ENCODE measurements at places on chromosomes 16 and 17.
A peak's percentile ranks its signal among the peaks of the same experiment; 100 is the strongest.

GRCh38 chr17:34367486-34368195, 4.6 kb upstream of the CCL1 start:
- DNase-seq: no peak
- H3K4me3 ChIP-seq: no peak overlapping the region
- no peak overlapping the region for H3K27ac ChIP-seq
- no peaks in the 10 kb centered on the region for H3K36me3 ChIP-seq

DNA sequence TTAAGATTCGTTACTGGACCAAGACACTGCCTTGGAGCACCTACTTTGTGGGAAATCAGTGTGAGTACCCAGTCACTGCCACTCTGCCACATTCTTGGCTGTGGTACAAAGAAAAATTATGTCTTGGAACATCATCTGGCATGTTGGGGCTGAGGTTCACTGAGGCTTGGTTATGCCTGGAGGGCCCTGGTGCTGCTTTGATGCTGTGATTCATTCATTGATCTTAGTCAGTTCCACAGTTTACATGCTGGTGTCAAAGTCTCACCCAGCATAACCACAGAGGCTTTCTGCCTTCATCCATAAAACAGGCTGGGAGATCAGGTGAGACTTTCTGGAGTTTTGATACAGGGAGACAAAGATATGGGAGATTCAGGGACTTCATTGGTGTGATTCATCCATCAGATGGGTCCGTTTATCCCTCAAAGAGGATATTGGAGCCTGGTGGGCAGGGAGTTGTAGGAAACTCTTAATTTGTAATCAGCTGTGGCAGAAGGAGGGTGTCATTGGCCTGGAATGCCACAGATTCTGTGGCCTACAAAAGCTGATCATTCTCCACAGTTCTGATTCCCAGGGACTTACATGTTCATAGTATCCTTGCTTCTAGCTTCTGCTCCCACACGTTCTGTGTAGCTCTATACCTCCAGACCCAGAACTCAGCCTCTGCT, 322.5 kb downstream of the PMP22 start:
- no peaks in the 10 kb centered on the region for H3K27me3 ChIP-seq
- no peaks in the 10 kb centered on the region for H3K4me1 ChIP-seq
- H3K36me3 ChIP-seq: no peaks in the 10 kb centered on the region
- DNase-seq: no peak
- no peak overlapping the region for H3K27ac ChIP-seq

DNA sequence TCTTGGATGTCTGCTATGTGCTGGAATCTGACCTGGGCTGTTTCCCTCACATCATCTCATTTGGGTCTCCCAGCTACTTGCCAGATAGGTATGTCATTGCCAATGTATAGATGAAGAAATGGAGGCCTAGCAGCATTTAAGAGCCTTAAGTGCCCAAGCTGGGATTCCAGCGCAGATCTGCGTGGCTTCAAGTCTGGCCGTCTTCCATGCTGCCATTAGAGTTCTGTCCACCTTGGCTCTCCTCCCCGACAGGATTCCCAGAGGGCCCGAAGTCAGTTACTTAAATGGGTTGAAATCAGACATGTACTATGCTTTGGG, 33.0 kb upstream of the CCR7 start:
- no peak overlapping the region for H3K4me3 ChIP-seq
- H3K27me3 ChIP-seq: no peaks in the 10 kb centered on the region
- H3K4me1 ChIP-seq: no peaks in the 10 kb centered on the region
- no peak for DNase-seq
- no peaks in the 10 kb centered on the region for H3K36me3 ChIP-seq

- no peak overlapping the region for H3K4me3 ChIP-seq
- H3K4me1 ChIP-seq: peaks cover 81% of the 10 kb centered on the region
- H3K27ac ChIP-seq: peak overlapping the region; percentile 34
- DNase-seq: no peak
- no peaks in the 10 kb centered on the region for H3K27me3 ChIP-seq
Observed at GRCh38 chr17:17942846-17943245, 29.4 kb downstream of the TOM1L2 start.

GRCh38 chr16:56609463-56609921, 1.1 kb downstream of the MT2A start:
- H3K4me3 ChIP-seq: peak overlapping the region; percentile 89
- no peaks in the 10 kb centered on the region for H3K36me3 ChIP-seq
- peak overlapping the region; percentile 99 for H3K27ac ChIP-seq
- H3K27me3 ChIP-seq: no peaks in the 10 kb centered on the region
- DNase-seq: peak; percentile 69
- peaks cover 60% of the 10 kb centered on the region for H3K4me1 ChIP-seq

- no peaks in the 10 kb centered on the region for H3K27me3 ChIP-seq
- H3K4me1 ChIP-seq: peaks cover 11% of the 10 kb centered on the region
Observed at GRCh38 chr17:82599674-82600661, 48.3 kb downstream of the WDR45B start.

- H3K4me3 ChIP-seq: no peak overlapping the region
Observed at GRCh38 chr17:6473128-6473767, 29.0 kb downstream of the PIMREG start.

GRCh38 chr17:73644145-73645049, at the start of gene SDK2:
SDK2 (minus strand) TSS chr17:73644445; CDS start chr17:73644088, 357 bp downstream.
- peaks cover 47% of the 10 kb centered on the region for H3K27me3 ChIP-seq
- peak; percentile 50 for DNase-seq
- peak within 1 kb of the TSS; percentile 64 for H3K4me3 ChIP-seq
- no peak within 1 kb of the TSS for H3K27ac ChIP-seq
- no peaks in the 10 kb centered on the region for H3K36me3 ChIP-seq

- peaks cover 34% of the 10 kb centered on the region for H3K27me3 ChIP-seq
- no peaks in the 10 kb centered on the region for H3K36me3 ChIP-seq
- H3K4me3 ChIP-seq: no peak overlapping the region
- H3K27ac ChIP-seq: no peak overlapping the region
Observed at GRCh38 chr16:50838885-50839284, 97.0 kb downstream of the CYLD start.

GRCh38 chr16:50974438-50975036, 176.5 kb downstream of the SALL1 start:
- no peaks in the 10 kb centered on the region for H3K4me1 ChIP-seq
- H3K4me3 ChIP-seq: no peak overlapping the region
- no peak for DNase-seq
- H3K27ac ChIP-seq: no peak overlapping the region
- no peaks in the 10 kb centered on the region for H3K36me3 ChIP-seq
- H3K27me3 ChIP-seq: no peaks in the 10 kb centered on the region

DNA sequence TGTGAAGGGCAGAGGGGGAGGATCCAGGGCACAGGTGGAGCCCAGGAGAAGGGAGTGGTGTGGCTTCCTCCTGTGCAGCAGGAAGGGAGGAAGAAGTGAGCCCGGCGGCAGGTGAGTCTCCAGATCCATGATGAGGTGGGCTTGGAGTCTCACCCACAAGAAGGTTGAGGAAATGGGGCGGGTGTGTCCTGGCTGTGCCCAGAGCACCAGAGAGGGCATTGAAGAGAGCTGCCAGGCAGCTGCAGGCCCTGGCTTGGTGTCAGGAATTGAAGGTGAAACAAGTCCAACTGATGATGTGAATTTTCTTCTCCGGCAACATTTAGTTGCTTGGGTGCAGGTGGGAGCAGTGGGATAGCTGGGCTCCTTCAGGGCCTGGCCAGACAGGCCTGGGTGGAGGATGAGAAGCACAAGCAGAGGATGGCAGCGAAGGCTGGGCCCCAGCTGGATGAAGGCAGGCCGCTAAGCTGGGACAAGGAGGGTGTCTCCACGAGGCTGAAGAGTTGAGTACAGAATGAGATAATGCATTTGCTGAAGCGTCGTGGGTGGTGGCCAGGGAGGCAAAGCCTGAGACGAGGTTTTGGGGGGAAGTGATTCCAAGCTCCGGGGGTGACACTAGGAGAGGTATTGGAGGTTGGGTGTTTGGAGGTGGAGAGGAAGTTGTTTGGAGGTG, 18.3 kb downstream of the NT5M start:
- no peak overlapping the region for H3K4me3 ChIP-seq
- no peaks in the 10 kb centered on the region for H3K36me3 ChIP-seq
- H3K27me3 ChIP-seq: no peaks in the 10 kb centered on the region
- DNase-seq: no peak
- H3K27ac ChIP-seq: no peak overlapping the region
- H3K4me1 ChIP-seq: peaks cover 6% of the 10 kb centered on the region

DNA sequence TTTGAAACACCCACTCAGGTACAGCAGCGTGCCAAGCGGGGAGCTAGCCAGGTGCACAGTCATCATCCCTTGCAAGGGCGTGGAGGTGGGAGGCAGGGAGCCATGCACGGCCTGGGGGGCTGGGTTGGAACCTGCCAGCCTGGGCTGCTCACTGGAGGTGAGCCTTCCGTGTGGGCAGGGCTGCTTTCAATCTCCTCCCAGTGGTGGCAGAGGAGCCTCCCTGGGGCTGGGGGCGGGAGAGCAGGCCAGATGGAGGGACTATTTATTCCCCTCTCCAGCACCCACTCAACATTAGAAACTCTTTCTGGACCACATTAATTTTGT, 90.3 kb downstream of the KATNIP start:
- no peak overlapping the region for H3K27ac ChIP-seq
- H3K36me3 ChIP-seq: no peaks in the 10 kb centered on the region
- H3K4me3 ChIP-seq: no peak overlapping the region
- H3K27me3 ChIP-seq: no peaks in the 10 kb centered on the region
- no peak for DNase-seq
- no peaks in the 10 kb centered on the region for H3K4me1 ChIP-seq

DNA sequence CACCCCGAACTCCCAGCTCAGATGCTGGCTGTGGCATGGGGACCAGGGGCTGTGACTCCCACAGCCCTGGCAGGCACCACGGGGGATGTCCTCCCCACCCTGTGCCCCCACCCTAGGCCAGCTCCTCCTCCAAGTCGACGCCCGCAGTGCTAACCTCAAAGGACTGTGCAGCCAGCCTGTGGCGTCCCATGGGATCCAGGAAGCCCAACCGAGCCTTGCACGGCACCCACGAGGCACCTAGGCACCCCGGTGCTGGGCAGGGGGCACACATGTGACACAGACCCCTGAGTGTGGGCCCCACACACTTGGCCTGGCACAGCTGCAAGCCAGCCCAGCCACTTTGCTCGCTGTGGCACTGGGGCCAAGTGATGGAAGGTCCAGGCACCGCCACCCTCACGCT, 3.9 kb downstream of the GCGR start:
- H3K4me3 ChIP-seq: no peak overlapping the region
- H3K27me3 ChIP-seq: no peaks in the 10 kb centered on the region
- no peak for DNase-seq

GRCh38 chr17:44708401-44709263, at the start of gene DBF4B:
DBF4B (plus strand) TSS chr17:44708665; CDS start chr17:44708821, 156 bp downstream.
- H3K27me3 ChIP-seq: no peaks in the 10 kb centered on the region
- peaks cover 3% of the 10 kb centered on the region for H3K4me1 ChIP-seq
- H3K27ac ChIP-seq: peak within 1 kb of the TSS; percentile 84
- H3K36me3 ChIP-seq: no peaks in the 10 kb centered on the region
- peak; percentile 83 for DNase-seq

DNA sequence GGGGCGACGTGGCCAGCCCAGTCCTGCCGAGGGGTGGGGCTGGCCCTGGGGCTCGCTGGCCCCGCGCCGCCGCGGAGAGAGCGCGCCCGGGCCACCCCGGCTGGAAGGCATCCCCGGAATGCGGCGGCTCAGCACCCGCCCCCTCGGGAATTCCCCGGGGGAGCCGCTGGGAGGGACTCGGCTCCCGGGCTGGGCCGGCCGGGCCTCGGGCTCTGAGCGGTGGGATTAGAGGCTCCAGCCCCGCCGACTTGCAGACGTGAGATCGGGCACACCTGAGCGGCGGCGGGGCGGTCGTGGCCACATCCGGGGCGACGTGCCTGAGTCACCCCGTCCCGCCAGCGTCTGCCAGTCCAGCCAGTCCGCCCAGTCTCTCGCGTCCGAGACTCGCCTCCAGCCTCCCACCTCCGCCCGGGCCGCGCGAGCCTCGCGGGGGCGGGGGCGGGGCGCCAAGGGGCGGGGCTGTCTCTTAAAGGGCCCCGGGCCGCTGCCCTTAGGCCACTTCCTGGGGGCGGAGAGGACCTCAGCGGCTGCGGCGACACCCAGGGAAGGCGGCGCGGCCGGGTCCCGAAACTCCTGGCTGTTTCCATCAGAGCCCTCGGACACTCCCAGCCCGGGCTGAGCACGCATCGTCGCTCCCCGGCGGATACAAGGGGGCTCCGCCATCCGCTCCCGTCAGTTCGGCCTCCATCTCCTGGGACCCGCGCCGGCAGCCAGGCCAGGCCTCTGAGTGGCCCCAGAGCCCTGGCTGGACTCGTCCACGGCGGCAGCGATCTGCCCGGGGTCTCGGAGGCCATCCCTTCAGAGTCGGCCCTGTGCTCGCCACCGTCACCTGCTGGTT, at the start of gene KCTD11:
Gene KCTD11 (plus strand): TSS at position 498 of the 838 bp plus-strand sequence.
- peak; percentile 95 for DNase-seq
- H3K27ac ChIP-seq: peak within 1 kb of the TSS; percentile 100
- no peaks in the 10 kb centered on the region for H3K27me3 ChIP-seq
- H3K36me3 ChIP-seq: no peaks in the 10 kb centered on the region
- peak within 1 kb of the TSS; percentile 98 for H3K4me3 ChIP-seq

DNA sequence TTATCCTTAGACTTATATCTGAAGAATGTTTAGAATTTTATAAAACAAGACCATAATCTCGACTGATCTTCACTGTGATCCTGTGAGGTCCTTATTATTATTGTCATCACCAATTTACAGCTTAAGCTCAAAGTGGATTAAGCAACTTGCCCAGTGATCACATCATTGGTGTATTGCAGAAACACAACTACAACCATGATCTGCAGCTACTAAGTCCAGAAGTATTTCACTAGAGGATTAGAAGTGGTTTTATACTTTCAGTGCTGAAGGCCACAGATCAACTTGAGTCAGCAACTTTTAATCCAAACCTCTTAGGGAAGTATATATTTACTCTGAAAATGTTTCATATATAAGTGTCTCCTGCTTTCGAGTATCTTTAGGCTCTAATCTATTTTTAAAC, 624.3 kb upstream of the SOX9 start:
- no peaks in the 10 kb centered on the region for H3K27me3 ChIP-seq
- no peaks in the 10 kb centered on the region for H3K4me1 ChIP-seq
- H3K4me3 ChIP-seq: no peak overlapping the region
- no peaks in the 10 kb centered on the region for H3K36me3 ChIP-seq

- no peak overlapping the region for H3K4me3 ChIP-seq
- no peaks in the 10 kb centered on the region for H3K36me3 ChIP-seq
- no peak for DNase-seq
- H3K4me1 ChIP-seq: peaks cover 76% of the 10 kb centered on the region
- H3K27ac ChIP-seq: peak overlapping the region; percentile 95
- H3K27me3 ChIP-seq: no peaks in the 10 kb centered on the region
Observed at GRCh38 chr16:75111961-75112733, 4.4 kb downstream of the LDHD start.

DNA sequence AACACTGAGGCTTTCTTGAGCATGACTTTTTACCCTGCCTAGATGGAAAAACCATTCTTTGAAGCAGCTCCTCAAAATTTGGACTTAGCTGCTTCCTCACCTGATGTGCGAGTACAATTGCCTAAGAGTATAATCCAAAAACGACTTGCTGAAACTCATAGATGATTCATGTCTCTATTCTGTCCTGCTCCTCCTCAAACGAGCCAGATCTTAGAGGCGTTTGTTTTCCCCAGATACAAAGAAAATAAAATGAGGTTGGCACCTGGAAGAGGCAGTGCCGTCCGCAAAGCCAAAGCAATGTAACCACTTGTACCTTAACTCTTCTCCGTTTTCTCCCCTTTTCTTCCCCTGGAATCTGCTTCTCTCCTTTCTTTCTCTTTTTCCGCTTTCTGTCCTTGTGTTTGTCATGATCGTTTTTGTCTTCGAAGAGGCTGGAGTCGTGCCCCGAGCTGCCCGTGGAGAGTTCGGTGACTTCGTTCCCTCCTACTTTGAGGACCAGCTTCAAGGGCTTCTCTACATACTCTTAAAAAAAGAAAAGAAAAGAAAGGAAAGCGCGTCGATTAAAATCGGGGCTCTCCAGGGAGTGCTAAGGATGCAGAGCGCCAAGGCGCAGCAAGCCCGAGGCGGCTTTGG, 895 bp downstream of the BRD7 start:
- H3K4me3 ChIP-seq: peak overlapping the region; percentile 94
- no peaks in the 10 kb centered on the region for H3K27me3 ChIP-seq
- H3K36me3 ChIP-seq: peaks cover 45% of the 10 kb centered on the region
- H3K4me1 ChIP-seq: peaks cover 22% of the 10 kb centered on the region
- DNase-seq: no peak

Measured in psoas muscle (tissue), 8 donors.